ENCODE measurements at places on chromosomes 2 and 18. TPM values are rescaled to one million over a fixed set of nuclear protein-coding genes. Genes with fewer than 3 reads are reported as not detected.

The TMEM163 gene
- 34.6 TPM for total RNA-seq

The M1AP gene
- total RNA-seq = 0.83 TPM

DNA sequence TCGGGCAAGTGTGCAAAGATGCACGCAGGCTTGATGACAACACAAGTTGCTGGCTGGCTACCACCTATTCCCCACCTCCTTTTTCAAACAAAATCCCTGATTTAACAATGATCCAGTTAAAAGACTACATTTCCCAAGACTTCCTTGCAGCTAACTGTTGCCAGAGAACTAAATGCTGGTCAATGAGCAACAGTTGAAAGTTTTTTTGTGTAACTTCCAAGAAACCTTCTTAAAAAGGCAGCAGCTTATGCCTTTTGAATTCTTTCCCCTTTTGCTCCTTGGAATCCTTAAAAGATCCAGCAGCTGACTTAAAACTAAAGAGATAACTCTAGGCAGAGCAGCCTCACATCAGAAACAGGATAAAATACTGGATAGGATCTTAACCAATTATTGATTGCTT lies 38.5 kb downstream of the NPHP1 start:
- no peaks in the 10 kb centered on the region for H3K27me3 ChIP-seq
- peaks cover 9% of the 10 kb centered on the region for H3K4me1 ChIP-seq
- H3K27ac ChIP-seq = no peak overlapping the region
- H3K36me3 ChIP-seq = no peaks in the 10 kb centered on the region
- peak; percentile 17 for DNase-seq

The SP5 gene
- total RNA-seq = 4.2 TPM

The MZT2A gene
- total RNA-seq = 29.5 TPM

The SLC9A2 gene
- 0.52 TPM for total RNA-seq

The SCG2 gene
- 1.5 TPM for total RNA-seq

GRCh38 chr2:9010866-9011265 lies 7.4 kb upstream of the MBOAT2 start:
- no peak overlapping the region for H3K4me3 ChIP-seq
- no peaks in the 10 kb centered on the region for H3K36me3 ChIP-seq
- no peaks in the 10 kb centered on the region for H3K27me3 ChIP-seq
- no peaks in the 10 kb centered on the region for H3K4me1 ChIP-seq

DNA sequence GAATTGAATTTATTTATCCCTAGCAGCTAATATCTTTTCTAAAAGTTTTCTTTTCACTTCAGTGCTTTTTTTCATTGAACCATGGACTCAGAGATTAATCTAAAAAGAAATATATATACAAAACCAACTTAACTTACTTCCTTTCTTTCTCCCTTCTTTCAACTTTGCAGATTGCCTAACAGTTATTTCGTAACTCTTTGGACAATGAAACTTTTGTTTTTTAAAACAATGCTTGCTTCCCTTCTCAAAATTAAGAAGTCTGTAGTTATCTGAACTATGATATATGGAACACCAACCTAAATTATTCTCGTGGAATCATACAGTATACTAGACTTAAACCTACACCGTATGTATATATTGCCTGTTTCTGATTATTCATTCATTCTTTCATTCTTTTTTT lies 62.9 kb downstream of the MIB1 start:
- H3K27me3 ChIP-seq = no peaks in the 10 kb centered on the region
- no peak overlapping the region for H3K4me3 ChIP-seq
- DNase-seq = no peak
- no peak overlapping the region for H3K27ac ChIP-seq
- H3K4me1 ChIP-seq = no peaks in the 10 kb centered on the region

The KCNG2 gene
- 1.7 TPM for total RNA-seq

The SULT1C2 gene
- 20.5 TPM for total RNA-seq

GRCh38 chr2:186348200-186348599 lies 137.9 kb upstream of the ZC3H15 start:
- H3K4me1 ChIP-seq = no peaks in the 10 kb centered on the region
- H3K36me3 ChIP-seq = no peaks in the 10 kb centered on the region
- no peak overlapping the region for H3K4me3 ChIP-seq
- DNase-seq = peak; percentile 75

GRCh38 chr2:213248637-213249036 lies 35.6 kb upstream of the SPAG16 start:
- H3K4me3 ChIP-seq = no peak overlapping the region
- DNase-seq = no peak
- H3K36me3 ChIP-seq = no peaks in the 10 kb centered on the region
- no peaks in the 10 kb centered on the region for H3K27me3 ChIP-seq
- H3K27ac ChIP-seq = no peak overlapping the region
- H3K4me1 ChIP-seq = no peaks in the 10 kb centered on the region

The GPR35 gene
- 4.4 TPM for total RNA-seq

GRCh38 chr2:64918220-64918886 lies 70.8 kb upstream of the SLC1A4 start:
- no peaks in the 10 kb centered on the region for H3K4me1 ChIP-seq
- H3K36me3 ChIP-seq = no peaks in the 10 kb centered on the region
- H3K4me3 ChIP-seq = no peak overlapping the region
- no peaks in the 10 kb centered on the region for H3K27me3 ChIP-seq
- H3K27ac ChIP-seq = no peak overlapping the region

- H3K36me3 ChIP-seq = no peaks in the 10 kb centered on the region
- no peaks in the 10 kb centered on the region for H3K4me1 ChIP-seq
- DNase-seq = no peak
- H3K4me3 ChIP-seq = no peak overlapping the region
- H3K27me3 ChIP-seq = peaks cover 5% of the 10 kb centered on the region
These were observed 144.1 kb downstream of the NDUFA10 start for GRCh38 chr2:239881031-239881471.

GRCh38 chr2:174664084-174664759 lies 66.6 kb upstream of the WIPF1 start:
- H3K27me3 ChIP-seq = no peaks in the 10 kb centered on the region
- no peak overlapping the region for H3K27ac ChIP-seq
- H3K4me1 ChIP-seq = peaks cover 19% of the 10 kb centered on the region
- DNase-seq = no peak

The DCDC2C gene
- not detected for total RNA-seq

DNA sequence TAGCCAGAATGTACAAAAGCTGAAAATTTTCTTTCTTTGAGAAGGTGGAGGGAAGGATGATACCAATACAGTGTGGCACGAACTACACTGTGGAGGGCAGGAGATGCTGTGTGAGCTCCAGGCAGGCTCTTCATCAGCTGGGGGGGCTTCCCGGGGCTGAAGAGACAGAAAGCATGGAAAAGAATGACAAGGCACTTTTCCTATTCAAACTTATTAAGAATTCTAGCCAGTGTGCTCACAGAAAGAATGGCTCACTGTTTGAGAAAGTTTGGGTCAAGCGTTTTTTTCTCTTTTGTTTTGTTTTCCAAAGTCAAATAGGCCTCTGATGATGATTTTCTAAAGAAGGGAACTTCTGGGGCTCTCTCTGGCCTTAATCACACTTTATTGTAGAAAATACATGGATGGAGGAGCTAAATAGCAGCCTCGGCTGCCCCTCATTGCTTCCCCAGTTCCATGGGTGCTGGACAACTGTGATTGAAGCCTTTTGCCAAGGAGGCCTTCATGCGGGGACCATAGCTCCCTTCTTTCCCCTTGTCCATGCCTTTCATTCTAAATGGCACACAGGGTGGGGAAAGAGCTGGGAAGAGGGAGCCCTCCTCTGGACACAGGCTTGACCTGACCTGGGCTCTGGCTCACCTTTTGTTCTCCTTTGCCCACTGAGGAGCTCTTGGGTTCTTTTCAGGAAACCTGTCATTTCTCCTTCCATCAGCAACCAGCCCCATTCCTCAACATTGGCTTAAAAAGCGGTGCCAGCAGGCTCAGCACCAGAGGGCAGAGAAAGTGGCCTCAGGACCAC lies 130.6 kb downstream of the TDRD15 start:
- H3K27ac ChIP-seq = no peak overlapping the region
- no peak overlapping the region for H3K4me3 ChIP-seq
- no peaks in the 10 kb centered on the region for H3K27me3 ChIP-seq
- no peak for DNase-seq
- no peaks in the 10 kb centered on the region for H3K36me3 ChIP-seq

DNA sequence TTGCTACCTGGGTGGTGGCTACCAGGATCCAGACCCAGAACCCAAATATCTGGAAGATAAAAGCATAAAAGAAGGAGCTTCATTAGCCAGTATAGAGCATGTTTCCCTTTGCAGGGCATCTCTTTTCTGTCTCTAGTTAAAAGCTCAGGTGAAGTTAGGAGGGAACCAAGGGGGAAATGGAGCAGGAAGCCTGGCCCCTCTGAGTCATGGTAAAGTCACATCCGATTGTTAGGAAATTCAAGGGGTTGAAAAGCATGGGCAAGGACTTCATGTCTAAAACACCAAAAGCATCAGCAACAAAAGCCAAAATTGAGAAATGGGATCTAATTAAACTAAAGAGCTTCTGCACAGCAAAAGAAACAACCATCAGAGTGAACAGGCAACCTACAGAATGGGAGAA lies 126.9 kb downstream of the RPIA start:
- DNase-seq = no peak
- no peaks in the 10 kb centered on the region for H3K27me3 ChIP-seq
- no peak overlapping the region for H3K4me3 ChIP-seq
- H3K36me3 ChIP-seq = no peaks in the 10 kb centered on the region
- H3K27ac ChIP-seq = peak overlapping the region; percentile 23

The GALR1 gene
- not detected for total RNA-seq

DNA sequence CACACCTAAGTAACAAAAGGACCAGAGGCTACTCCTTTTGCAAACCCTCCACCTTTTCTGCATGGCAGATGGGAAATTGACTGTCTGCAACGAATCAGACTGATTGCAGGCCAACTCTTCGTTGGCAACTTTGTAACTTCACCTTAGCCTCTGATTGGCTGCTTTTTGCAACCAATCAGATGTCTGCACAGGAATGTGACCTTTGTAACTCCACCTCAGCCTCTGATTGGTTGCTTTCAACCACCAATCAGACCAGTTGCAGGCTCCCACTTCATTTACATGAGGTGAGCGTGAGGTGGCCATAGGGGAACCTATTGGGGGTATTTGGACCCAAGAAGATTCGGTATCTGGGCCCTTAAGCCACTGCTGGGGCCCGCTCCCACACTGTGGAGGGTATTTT lies 209.0 kb downstream of the EN1 start:
- no peak for DNase-seq
- no peak overlapping the region for H3K4me3 ChIP-seq

GRCh38 chr2:119059287-119059686 lies 99.3 kb downstream of the C1QL2 start:
- no peaks in the 10 kb centered on the region for H3K27me3 ChIP-seq
- no peaks in the 10 kb centered on the region for H3K36me3 ChIP-seq
- no peaks in the 10 kb centered on the region for H3K4me1 ChIP-seq
- no peak for DNase-seq
- H3K27ac ChIP-seq = no peak overlapping the region

- no peak overlapping the region for H3K27ac ChIP-seq
- DNase-seq = no peak
- peaks cover 2% of the 10 kb centered on the region for H3K36me3 ChIP-seq
- no peaks in the 10 kb centered on the region for H3K4me1 ChIP-seq
- H3K27me3 ChIP-seq = no peaks in the 10 kb centered on the region
These were observed 312.2 kb upstream of the EPAS1 start for GRCh38 chr2:45984896-45985473.

- no peak for DNase-seq
- H3K4me3 ChIP-seq = no peak overlapping the region
- H3K4me1 ChIP-seq = no peaks in the 10 kb centered on the region
- no peaks in the 10 kb centered on the region for H3K27me3 ChIP-seq
These were observed 41.0 kb downstream of the TRABD2A start for GRCh38 chr2:84839851-84840250.

All from lung (tissue), 17 donors.